Aorta (tissue), 5 donors: ENCODE measurements at places on chromosomes 11 and 22. TPM values are rescaled to one million over a fixed set of nuclear protein-coding genes. Genes with fewer than 3 reads are reported as not detected.
A peak's percentile ranks its signal among the peaks of the same experiment; 100 is the strongest.

KLHDC7B gene
- total RNA-seq = 0.29 TPM

DNA sequence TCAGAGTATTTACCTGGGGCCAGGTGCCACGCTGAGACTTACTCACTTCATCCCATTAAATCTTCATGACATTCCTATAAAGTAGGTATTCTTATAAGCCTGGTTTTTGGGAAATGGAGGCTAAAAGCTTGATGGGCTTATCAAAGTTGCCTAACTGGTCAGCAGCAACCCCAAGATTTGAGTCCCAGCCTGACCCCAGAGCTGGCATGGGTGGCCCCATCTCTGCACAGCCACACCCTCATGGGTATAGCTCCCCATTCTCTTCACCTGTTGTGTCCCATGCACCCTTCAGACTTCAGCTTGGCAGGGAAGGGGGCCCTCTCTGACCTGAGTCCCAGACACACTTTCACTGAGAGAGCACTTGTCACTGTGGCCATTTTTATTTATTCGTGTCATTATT lies 37.4 kb upstream of the TP53I11 start:
- no peak for DNase-seq

DNA sequence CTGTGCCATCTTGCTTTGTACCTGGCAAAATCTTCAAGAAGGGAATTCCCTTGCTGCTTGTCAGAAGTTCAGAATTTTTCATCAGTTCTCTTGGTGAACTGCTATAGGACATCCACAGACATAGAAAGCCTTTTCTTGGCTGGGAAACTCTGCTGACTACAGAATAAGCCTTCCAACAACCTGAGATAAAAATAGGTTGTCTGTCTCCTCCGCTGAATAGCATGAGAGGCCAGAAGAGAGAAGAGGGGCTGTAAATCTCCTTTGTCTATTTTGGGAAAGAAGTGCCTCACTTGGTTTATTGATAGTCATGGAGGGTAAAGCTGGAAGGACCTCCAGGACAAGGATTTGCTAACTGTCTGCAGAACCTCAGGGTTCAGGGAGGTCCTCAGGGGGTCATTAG lies 48.2 kb downstream of the C11orf91 start:
- DNase-seq = no peak

FJX1 gene
- 5.8 TPM for total RNA-seq

DNA sequence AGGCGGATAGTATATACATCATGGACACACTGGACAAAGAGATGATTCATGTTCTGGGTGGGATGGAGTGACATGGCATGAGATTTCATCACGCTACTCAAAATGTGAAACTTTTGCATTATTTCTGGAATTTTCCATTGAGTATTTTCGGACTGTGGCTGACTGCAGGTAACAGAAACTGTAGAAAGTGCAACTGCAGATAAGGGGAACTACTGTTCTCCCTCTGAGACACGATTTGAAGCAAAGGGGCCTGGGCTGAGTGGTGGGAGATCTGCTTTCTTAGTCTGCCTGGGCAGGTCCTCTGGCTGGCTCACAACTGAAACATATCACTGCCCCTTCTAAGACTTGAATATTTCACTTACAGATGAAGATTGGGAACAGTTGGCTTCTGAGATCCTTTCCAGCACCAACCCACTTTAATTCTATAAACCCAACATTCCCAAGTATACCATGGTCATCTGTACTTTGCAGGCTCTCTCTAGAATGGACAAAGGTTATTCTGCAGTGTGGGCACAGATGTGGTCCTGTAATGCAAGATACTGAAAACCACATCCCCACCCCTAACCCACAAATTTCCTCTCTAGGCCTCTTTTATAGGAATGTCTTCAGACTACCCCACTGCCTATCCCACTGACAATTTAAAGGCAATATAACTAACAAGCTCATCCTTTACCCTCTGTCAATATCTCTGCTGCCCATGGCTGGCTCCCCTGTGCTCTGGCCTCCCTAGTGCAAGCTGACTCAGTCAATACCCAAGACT lies 121.1 kb downstream of the KCNC1 start:
- DNase-seq = no peak

SNX32 gene
- 2.4 TPM for total RNA-seq

OR6M1 gene
- not detected for total RNA-seq

ARSA gene
- 53.5 TPM for total RNA-seq

DNA sequence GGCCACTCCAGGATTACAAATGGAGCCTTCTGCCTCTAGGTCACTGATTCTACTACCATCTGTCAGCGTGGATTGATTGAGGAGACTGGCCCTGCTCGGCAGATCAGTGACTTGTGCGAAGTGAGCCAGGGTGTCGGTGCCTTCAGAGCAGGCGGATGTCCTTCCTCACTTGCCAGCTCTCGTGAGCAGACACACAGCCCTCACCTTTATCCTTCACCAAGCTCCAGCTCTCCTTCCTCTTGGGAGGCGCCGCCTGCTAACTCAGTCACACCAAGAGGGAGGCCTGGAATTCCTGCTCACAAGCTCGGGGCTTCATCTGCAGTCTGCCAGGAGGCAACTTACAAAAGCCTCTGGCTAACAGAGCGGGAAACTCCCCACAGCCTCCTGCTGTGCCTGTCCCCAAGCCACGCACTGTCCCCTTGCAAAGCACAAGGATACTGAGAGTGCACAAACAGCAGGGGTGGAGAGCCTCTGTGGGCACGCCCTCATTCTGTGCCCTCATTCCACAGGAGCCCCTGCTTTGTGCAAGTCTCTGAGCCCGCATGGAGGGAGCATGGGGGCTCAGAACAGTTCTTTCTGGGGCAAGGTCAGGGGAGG lies 3.5 kb upstream of the TCF20 start:
- no peak for DNase-seq

DNA sequence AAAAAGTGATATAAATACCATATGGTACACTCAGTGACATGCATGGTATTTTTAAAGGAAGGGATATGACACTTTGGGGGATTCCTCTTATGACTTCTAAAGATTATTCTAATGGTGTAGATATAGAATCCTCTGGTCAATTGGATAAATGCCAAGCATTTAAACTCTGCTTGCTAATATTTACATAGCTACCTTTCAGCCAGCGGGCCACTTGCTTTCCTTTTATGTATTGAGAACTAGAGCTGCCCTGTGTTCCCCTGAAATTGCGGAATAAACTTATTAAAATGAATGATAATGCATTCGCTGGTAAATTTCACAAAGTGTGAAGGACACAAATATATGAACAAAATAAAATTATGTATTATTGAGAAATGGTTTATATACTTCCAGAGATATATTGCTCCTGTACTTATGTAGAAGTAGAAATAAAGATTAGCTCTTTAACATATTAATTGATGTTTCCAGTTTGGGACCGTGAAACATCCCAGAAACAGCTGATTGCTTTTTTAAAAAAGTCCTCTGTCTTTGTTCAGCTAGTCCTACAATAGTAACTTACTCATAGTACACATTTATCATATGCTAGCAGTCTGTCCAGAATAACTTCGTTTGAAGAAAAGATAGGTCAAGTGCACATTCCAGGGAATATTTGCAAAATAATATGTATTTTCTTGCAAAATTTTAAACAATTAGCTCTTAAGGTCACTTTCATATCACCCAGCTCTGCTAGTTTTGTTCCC lies 40.1 kb upstream of the CARD18 start:
- DNase-seq = no peak

- DNase-seq = no peak
Measured at GRCh38 chr11:34423300-34423699, 15.4 kb upstream of the CAT start.

ART5 gene
- total RNA-seq = not detected

DNA sequence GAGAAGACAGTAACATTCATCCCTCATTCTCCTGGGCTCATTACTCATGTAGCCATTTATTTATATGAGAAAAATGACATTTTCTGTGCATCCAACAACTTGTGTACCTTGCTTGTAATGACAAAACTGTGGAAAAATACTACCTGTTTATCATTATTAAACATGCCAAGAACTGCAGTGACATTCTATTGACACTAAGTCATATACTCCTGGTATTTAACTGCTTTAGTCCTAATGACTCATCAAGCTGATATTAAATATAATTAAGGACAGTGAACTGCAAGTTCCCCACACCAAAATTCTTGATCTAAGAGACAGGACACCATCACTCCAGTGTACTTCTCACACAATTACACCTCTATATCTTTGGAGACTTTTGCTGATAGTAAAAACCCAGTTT lies 1328.7 kb upstream of the RAG2 start:
- no peak for DNase-seq

DNA sequence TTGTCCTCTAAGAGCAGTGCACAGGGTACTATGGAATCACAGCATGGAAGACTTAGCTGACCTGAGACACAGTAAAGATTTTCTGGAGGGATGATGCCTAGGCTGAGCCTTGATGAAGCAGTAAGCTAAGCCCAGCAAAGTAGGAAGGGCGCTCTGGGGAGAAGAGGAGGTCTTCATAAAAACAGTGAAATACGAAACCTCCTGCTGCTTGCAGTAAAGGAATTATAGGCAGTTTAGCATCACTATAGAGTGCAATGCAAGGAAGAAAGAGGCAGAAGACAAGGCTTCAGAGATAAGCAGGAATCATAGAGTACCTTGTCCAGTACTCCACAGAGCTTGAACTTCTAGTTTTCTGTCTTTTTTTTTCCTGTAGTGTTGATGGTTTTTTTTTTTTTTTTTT lies 555.7 kb upstream of the CADM1 start:
- no peak for DNase-seq

DNA sequence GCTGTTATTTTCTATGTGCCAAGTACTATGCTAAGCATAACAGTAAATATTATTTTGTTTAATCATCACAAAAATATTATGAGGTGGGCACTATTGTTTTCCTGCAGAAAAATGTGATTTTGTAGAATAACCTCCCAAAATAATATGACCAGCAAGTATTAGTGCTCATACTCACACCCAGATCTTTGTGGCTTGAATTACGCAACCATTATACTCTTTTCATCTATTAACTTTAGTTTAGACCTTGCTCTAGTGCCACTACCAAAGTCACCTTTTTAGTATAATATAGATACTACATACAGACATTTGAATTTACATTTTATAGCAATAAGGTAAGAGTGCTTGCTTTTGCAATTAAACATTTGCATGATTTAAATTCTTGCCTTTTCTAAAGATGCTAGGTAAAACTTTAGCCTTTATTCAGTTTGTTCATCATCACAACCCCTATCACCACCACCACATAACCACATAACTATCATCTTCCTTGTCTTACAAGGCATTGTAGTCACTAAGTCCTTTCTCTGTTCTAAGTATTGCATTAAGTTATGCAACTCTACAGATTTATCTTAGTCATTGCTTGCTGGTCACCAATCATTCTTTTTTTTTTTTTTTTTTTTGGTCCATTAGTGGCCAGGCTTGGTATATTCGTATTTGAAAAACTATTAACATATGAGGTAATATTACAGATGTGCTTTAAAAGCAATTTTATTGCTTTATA lies 68.4 kb downstream of the GAS2 start:
- no peak for DNase-seq

DNA sequence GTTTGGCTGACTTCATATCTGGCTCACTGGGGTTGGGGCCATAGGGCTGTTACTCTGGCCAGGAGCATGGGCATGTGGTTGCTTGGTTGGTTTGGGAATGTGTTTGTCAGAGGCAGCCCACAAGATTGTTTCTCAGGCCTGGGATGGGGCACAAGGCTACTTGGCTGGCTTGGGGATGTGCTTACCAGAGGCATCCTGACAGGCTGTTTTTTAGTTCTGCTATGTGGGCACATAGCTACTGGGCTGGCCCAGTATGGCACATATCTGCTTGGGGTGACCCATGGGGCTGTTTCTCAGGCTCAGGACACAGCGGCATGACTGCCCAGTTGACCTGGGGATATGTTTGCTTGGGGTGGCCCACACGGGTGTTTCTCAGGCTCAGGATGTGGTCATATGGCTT lies 94.6 kb upstream of the PGR start:
- DNase-seq = no peak

PAFAH1B2 gene
- 69.9 TPM for total RNA-seq

DNA sequence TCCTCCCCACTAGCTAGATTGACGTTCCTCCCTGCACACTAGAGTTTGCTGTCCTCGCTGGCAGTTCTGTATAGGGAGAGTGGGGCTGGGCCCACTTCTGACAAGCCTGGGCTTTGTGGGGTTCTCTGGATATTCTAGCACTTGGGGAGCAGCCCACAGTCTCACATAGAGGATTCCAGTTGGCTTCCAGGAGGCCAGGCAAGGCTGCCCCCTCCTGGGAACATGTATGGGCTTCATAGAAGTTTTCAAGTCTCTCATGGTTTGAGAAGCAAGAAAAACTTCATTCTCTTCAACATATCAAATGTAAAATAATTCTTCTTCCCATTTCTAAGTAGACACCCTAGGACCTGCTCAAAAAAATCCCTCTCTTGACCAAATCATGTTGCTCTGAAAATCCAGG lies 87.5 kb downstream of the NAV2 start:
- no peak for DNase-seq

DNA sequence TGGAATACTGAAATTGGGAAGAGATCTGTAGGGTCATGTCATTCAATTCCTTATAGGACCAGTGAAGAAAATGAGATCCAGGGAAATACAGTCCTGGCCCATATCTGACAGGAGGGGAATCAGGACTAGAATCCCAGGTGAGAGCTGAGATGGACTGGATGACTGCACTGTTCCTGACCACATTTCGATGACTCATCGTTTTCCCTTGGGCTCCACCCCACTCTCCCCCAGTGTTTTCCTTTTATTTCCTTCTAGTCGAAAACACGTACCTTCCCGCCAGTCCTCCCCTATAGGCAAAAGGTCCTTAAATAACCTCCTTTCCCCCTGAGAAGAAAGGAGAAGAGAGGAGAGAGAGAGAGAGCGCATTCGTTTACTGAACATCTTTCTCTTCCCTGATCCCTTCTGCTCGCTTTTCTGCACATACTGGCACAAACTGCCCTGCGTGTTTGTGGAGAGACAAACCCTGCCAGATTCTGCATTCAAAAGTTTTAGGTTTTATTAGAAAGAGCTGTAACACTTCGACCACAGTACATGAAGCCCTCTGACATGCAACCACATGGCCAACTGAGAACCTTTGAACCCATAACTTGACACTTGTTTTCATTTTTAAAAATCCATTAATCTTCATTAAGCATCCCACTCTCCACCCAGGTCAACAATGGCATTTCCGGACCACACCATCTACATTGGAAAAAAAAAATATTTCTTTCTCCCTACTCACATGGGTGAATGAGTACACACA lies 565.7 kb downstream of the METTL15 start:
- no peak for DNase-seq

- DNase-seq = peak; percentile 76
Measured at GRCh38 chr11:117814766-117815261, 9.7 kb downstream of the FXYD2 start.

- DNase-seq = peak; percentile 89
Measured at GRCh38 chr11:34358258-34358727, 483 bp upstream of the ABTB2 start.

GRCh38 chr11:84854498-84854880 lies 772.7 kb downstream of the DLG2 start:
- DNase-seq = no peak

GRCh38 chr11:120136356-120136755 lies 1.6 kb downstream of the TRIM29 start:
- no peak for DNase-seq

DNA sequence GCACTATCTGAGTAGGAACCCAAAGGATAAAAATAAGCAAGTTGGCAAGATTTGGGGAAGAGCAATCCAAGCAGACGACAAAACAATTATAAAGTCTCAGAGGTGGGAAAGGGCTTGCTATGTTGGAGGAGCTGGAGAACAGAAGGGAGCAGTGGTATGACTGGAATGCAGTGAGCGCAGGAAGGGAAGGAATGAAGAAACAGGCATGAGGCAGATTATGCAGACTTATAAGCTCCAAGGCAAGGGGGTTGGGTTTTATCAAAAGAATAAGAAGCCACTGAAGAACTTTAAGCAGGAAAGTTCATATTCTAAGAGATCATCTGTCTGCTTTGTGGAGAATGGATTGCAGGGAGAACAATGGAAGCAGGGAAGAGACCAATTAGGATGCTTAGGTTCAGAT lies 31.7 kb downstream of the PGM2L1 start:
- no peak for DNase-seq

UCP3 gene
- total RNA-seq = 3.1 TPM
